Caudate nucleus (tissue), 63 donors: ENCODE measurements at places on chromosomes 11 and 22.

DNA sequence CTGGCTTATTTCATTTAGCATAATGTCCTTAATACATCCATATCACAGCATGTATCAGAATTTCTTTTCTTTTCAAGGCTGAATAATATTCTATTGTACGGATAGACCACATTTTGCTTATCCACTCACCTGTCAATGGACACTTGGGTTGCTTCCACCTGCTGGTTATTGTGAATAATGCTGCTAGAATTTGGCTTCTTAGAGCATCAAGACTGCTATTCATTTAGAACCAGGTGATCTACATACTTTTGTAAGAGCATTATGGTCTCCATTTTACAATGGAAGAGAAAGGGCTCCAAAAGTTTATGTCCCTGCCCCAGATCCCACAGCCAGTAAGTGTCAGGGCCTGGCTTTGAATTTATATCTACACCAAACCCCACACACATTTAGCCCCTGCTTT, 100.7 kb upstream of the CD82 start:
- DNase-seq: no peak

- DNase-seq: no peak
Observed at GRCh38 chr11:134749040-134749839, 337.2 kb upstream of the B3GAT1 start.

DNA sequence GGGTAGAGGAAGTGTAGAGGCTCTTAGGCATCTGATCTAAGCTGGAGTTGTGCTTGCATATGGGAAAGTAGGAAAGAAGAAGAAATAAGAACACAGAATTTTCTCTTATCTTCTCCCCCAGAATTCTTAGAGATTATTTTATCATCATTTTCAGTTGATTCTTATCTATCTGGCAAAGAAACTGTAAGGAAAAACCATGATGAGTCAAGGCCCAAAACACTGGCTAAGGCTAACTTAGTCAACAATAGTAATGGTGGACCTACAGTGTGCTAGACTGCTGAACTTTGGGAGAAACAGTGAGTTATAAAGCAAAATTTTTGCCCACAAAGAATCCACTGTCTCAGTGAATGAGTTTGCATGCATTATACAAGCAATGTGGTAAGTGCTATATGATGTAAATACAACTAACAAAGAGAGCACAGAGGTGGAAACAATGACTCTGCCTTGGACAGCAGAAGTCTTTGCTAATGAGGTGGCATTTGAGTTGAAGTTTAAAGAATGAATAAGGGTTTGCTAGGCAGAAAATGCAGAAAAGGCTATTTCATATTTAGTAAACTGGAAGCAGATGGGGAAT, 344.5 kb upstream of the PLET1 start:
- no peak for DNase-seq

DNA sequence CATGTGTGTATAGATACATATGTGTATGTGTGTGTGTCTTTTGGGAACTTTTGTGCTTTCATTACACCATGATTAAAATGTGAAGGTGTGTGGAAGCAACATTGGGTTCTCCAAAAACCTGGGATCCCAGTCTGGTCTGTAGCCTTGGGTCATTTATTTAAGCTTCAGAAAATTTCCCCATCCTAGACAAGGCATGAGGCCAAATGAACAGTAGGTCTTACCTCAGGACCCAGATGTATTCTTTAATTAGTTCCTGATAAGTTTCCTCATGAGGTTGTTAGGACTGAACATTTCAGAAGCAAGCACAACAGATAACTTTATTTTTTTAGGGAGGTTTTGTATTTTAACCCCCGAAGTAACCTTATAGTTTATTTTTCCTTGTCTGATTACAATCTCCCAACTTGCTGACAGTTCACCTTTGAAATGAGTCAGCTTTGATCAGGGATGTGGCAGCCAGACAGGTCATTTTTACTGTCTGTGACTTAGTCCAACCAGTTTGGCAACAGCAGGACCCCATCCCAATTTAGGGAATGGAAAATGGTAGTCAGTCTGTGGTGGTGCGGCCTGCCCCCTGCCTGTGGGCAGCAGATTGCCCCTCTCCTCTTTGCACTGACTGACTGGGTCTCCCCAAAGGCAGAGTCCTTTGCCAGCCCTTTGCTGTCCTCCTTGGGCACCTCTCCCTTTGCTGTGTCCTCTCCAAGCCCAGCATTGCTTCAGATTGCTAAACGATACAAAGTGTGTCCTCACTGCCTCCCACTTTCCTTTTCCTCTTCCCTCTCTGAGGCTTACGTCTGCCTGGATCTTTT, 88.3 kb downstream of the NAV2 start:
- DNase-seq: no peak

- DNase-seq: no peak
Observed at GRCh38 chr11:48049036-48049435, 68.7 kb downstream of the PTPRJ start.

DNA sequence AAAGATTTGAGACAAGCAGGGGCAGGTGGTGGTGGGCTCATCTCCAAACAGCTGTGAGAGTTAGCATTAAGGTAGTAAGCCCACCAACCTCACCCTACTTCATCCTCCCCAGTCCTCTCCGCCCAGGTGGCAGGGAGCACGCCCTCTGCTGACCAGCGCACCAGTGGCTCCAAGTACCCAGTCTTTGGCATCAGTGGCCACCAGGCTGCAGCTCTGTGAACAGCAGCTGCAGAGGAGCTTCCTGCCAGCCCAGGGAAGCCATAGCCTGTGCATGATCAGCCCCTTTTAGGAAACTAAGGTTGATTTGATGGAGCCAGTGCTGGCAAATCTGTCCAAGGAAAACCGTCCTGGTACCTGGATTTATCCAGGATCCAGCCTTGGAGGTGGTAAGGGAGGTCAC, 21.7 kb downstream of the CAVIN3 start:
- DNase-seq: no peak

DNA sequence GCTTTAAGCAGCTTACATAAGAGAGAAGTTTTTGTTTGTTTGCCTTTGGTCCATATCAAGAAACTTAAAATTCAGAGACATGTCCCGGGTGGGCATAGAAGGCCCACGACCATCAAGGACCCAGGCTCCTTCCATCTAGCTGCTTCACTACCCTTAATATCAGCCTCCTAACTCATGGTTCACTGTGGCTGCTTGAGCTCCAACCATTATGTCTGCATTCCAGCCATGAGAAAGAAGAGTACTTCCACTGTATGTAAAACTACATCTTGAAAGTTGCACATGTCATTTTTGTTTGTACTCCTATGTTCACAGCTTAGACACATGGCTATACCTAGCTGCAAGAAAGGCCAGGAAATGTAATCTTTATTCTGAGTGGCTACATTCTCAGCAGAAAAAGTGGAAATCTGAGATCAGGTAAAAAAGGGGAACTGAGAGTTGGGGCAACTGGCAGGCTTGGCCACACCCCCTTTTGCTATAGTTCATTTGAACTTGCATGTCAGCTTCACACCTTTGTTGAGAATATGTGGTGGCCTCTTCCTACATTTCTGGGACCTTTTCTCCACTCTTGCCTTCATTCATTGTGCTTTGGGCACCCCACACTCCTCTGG, 81.3 kb upstream of the TP53I11 start:
- no peak for DNase-seq

DNA sequence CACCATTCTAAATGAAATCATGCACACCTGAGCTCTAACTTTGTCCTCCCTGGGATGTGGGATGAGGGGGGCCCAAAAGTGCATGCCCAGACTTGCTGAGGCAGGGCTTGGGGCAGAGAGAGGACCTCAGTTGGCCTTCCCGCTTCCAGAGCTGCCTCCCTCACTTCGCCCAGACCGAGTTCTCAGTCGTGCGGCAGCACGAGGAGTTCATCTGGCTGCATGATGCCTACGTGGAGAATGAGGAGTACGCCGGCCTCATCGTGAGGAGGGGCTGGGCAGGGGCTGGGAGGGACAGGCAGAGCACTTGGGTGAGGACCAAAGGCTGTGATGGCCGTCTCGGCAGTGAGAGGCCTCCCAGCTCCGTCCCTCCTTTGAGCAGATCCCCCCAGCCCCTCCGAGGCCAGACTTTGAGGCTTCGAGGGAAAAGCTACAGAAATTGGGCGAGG, 8.2 kb downstream of the CFL1 start:
- no peak for DNase-seq

DNA sequence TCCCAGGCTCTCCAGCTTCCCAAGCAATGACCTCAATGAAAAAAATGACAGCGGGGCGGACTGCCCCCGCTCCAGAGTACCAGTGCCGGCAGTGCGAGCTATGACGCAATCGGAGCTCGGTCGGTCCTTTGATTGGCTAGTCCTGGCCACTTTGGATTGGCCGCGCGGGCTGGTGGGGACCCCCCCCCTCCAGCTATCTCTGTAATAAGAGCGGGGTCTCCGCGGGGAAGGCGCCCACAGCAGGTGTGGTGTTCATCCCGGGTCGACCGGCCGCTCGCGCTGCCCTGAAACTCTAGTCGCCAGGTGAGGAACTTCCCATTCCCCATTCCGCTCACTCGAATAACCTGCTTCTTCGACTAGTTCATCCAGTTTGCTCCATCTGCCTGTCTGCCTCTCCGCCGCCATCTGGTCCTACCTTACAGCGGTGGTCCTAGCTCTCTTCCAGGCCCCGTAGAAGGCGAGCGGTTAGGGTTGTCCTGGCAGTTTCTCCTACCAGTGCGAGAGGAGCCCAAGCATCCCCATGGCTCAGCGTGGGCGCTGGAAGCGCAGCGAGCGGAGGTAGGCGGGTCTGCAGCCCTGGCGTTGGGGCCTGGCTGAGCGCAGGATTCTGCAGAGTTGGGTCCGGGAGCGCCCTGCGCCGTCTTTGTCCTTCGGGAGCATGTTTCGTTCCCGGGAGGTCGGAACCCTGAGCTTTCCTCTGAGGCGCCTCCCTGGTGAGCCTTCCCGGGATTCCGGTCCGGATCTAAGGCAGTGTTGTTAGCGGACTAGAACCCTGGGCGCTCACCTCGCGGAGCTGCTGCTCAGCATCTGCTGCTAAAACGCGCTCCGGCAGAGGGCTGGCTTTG, at the start of gene CALCB:
Gene CALCB (plus strand): TSS at position 233 of the 845 bp plus-strand sequence. CDS start 1,126 bp downstream, outside the sequence.
- no peak for DNase-seq

DNA sequence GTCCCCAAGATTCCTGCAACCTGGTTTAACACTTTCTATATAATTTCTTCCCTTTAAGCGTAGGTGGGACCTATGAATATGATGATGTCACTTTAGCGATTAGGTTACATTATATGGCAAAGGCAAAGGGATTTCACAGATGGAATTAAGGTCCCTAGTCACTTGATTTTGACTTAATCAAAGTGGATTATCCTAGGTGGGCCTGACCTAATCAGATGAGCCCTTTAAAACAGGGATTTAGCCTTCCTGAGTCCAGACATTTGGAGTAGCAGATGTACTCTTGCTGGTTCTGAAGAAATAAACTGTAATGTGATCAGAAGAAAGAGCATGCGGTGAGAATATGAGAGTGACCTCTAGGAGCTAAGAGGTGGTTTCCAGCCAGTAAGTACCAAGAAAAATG, 67.8 kb upstream of the LIN7C start:
- DNase-seq: no peak

GRCh38 chr11:119424775-119425174, 1.8 kb upstream of the THY1 start:
- DNase-seq: no peak

DNA sequence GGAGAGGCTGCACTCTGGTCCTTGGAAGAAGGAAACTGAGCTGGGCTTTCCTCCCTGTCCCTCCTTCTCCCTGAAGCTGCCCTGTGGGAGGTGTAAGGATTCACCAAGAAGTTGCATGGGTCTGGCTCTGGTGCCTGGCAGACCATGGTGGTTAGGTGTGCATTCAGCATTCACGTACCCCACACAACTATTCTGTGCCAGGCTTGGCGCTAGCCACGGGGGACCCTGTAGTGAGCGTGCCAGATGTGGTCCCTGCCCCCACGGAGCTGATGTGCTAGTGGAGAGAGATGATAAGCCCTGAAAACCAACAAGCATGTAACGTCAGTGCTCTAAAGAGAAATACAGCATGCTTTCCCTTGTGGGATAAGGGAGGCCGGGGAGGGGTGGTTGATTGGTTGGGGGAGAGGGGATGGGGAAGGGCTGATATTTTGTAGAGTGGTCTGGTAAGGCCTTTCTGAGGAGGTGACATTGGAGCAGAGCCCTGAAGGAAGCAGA, 48.9 kb downstream of the CD82 start:
- DNase-seq: no peak

DNA sequence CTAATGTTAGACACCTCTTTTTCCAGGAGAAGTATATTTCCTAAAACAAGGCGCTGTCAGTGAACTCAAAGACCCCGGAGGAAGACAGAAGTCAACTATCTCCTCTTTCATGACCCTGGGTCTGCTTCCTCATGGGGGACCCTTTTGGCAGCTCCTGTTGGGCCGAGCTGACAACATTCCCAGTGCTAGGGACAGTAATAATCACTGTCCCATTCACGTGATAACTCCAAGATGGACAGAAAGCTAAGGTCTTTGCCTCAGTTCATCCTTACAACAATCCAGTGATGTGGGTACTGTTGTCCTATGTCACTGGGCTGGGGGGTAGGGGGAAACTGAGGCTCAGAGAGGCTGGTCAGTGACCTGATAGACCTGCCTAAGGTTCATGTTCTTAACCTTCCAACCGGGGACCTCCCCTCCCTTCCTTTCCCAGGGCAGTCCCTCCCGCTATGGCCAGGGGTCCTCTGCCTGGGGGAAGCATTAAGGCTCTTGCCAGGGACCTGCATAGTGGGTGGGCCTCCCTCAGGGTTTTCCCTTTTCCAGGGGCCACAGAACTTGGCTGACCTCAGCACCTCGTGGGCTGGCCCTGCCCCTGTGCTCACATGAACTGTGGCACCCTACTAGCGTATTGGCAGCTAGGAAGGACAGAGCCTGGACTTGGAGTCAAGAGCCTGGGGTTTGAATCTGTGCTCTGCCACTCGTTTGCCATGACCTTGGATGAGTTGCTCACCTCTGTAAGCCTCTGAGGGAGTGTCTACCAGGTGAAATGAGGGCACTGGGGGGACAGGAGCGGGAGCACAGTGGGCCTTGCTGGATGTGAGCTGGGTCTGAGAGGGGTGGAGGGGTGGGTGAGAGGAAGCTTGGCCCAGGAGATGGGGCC, 53.6 kb downstream of the LRRC32 start:
- no peak for DNase-seq

GRCh38 chr11:123299721-123300120, 104.7 kb upstream of the CLMP start:
- no peak for DNase-seq

DNA sequence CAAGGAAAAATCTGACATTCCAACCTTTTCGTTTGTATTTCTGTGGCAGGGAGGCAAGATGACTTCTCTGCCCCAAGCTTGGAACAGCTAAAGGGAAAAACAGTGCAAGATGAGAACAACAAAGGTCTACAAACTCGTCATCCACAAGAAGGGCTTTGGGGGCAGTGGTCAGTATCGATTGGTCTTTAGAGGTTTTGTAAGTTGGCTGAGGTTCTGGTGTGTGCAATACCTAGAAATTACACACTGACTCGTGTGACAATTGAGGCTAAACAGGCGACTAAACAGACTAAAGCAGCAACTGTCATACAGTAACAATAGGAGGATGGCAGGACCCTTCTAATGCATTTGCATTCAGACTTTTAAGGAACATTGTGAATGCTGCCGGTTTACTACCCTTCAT, 994 bp downstream of the DEPDC5 start:
- no peak for DNase-seq
